ENCODE measurements at places on chromosomes 1 and 21. TPM values are rescaled to one million over a fixed set of nuclear protein-coding genes. Genes with fewer than 3 reads are reported as not detected.

- peaks cover 48% of the 10 kb centered on the region for H3K36me3 ChIP-seq
- H3K27ac ChIP-seq = no peak overlapping the region
- DNase-seq = no peak
- no peaks in the 10 kb centered on the region for H3K4me1 ChIP-seq
These were observed 69.5 kb downstream of the GPR137B start for GRCh38 chr1:236211815-236212214.

GRCh38 chr1:232017057-232017456, 390.5 kb downstream of the DISC1 start:
- no peaks in the 10 kb centered on the region for H3K27me3 ChIP-seq
- no peaks in the 10 kb centered on the region for H3K36me3 ChIP-seq
- H3K4me1 ChIP-seq = no peaks in the 10 kb centered on the region

AADACL4 gene
- total RNA-seq = not detected

- no peak overlapping the region for H3K4me3 ChIP-seq
- no peak overlapping the region for H3K27ac ChIP-seq
- no peaks in the 10 kb centered on the region for H3K4me1 ChIP-seq
- peaks cover 4% of the 10 kb centered on the region for H3K36me3 ChIP-seq
- no peak for DNase-seq
These were observed 122.1 kb downstream of the UBR4 start for GRCh38 chr1:19087737-19088594.

S100A6 gene
- total RNA-seq = 881 TPM

DNA sequence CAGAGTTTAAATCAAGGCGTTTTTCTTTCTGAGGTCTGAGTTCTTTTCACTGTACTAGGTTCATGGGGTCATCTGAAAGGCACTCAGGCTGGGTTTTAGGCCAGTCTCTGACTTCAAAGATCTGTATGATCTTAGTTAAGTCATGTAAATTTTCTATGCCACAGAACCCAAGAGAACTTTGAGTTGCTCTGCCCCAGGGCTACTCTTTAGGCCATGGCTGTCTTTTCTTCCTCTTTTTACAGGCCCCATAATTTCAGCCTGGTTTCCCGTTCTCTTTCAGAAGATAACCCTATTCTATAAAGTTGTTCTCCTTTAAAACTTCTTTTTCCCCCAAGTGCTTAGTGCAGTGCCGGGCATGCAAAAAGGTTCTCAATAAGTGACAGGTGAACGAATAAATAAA, 26.1 kb downstream of the METTL13 start:
- no peak overlapping the region for H3K4me3 ChIP-seq
- no peaks in the 10 kb centered on the region for H3K4me1 ChIP-seq
- DNase-seq = no peak
- no peaks in the 10 kb centered on the region for H3K27me3 ChIP-seq

DNA sequence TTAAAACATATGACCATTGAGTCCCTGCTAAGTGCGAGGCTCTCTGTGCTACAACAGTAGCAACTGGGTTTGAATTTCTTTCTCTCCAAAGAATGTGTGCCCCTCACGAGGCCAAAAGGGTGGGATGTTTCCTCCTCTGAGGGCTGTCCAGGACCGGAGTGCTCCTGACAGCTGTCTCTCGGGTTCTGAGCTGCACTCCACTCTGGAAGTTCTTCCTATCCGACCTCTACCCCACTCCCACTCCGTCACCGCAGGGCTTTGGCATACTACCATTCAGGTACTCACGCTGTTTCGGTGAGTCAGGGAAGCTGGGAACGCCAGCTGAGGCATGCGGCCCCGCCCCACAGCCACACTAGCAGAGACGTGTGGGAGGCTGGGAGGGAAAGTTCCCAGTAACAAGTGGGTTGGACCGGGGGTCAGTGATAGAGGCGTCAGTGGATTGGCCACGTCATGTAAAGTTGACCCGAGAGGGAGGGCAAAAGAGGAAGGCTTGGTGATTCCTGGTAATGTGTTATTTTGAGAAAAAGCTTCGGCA, 705 bp upstream of the SLC50A1 start:
- peak overlapping the region; percentile 80 for H3K4me3 ChIP-seq
- H3K36me3 ChIP-seq = peaks cover 41% of the 10 kb centered on the region

Data from tibial nerve (tissue), 4 donors.